H1 (cell line): ENCODE measurements at places on chromosomes 7 and 10.

GRCh38 chr10:86048973-86049372, 317.6 kb downstream of the GRID1 start:
- DNase-seq, result no peak

DNA sequence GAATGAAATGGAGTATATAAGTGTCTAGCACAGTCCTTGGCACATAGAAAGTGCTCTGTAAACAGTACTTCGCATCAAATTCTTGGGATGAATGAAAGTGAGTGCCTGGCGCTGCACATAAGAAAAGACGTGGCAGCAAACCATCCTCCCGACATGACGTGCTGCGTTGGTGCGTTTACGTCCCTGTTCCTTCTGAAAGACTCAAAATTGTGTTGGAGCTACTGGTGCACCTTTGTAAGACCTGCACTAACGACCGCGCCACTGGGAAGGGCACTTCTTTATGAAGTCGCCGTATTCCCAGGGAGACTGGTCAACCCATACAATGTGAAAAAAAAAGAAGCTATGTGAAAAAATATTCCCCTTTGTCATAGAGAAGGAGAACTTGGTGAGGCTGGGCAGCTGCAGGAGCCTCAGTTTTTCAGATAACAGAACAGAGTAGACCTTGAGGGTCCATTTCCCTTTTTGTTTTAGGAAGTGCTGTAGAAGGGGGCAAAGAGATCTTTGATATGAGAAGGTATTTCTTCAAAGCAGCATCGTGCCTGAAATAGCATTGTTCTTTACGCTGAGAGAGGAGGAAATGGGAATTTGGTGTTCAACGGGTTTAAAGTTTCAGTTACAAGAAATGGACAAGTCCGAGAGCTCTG, 91.7 kb downstream of the PTPRE start:
- DNase-seq, result no peak

- no peak for DNase-seq
Observed at GRCh38 chr10:48792121-48792520, 107.4 kb downstream of the WDFY4 start.

GRCh38 chr10:99537989-99538917, 5.5 kb downstream of the NKX2-3 start:
- DNase-seq, result no peak

DNA sequence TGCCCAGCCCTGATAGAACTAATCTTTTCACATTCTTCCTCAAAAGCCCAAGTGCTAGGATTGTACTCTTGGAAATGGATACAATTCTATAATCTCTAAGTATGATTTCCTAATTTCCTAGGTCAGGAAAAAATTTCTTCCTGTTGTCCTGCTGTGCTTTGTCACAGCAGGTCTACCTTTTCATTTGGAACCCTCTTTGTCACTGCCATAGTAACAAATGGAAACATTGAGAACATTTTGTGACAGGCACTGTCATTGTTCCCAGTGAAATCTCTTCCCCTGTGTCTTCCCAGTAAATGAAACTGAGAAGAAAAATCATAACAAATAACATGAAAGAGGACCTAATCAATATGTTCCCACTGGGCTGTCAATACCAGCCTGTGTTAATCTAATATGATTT, 150.9 kb upstream of the KAT6B start:
- DNase-seq, result no peak

- DNase-seq, result no peak
Observed at GRCh38 chr7:83704564-83704963, 55.6 kb upstream of the SEMA3E start.

DNA sequence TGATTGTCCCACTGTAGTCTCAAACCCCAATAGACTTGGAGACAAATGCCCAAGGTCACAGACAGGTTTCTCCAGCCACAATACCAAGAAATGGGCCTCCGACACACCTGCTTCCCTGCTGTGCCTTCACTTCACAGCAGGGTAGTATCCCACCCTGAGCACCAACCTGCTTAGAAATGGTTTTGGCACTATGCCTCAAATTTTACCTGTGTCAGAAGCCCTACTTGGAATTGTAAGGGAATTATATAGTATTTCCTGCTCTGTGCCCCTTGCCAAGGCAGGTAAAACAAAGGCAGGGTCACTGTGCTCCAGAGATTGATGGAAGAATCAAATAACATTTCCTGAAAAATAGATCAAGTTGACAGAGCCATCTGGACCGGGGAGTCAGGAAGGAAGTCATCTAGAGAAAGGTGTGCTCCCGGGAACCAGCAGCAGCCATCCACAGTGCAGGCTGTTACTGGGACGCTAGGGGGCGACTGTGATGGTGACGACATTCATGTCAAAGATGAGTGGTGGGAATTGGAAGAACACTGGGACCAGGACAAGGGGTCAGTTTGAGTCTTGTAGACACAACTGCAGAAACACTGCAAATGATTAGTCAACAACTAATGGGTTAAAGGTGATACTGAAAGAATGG, 117.8 kb upstream of the AKR1E2 start:
- peak; percentile 25 for DNase-seq

DNA sequence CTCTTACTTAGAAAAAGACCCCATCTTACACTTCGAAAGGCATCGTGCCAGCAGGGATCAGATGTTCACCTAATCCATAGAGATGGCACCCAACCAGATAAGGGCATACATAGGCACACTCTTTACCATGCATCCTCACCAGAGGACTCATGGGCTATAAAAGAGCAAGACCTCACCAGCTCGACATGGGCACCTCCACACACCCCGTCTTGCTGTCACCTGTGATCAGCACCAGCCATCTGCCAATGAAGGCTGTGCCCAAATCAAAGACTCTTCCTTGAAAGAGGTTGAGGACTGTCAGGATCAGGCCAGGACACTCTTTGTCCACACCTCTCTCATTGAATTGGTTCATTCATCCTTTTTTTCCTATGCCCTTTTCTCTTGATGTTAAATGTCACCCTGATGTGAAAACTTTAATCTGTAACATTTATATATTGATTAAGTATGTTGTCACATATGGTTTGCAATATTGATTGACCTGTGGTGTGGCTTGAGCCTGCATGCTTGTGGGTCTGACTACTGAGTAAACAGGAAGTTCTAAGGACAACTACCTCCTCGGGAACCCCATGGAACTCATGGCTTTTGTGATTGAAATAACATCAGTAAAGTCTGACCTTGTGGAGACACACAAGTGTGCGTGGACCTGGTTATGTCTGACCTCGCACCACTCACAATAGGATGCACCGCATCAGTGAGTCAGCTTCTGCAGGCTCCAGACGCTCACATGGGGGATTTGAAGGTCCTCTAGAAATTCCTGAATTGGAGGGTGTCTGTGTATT, 75.5 kb downstream of the HTR5A start:
- DNase-seq, result no peak
